ENCODE measurements at places on chromosomes 6 and 20. TPM values are rescaled to one million over a fixed set of nuclear protein-coding genes. Genes with fewer than 3 reads are reported as not detected.

Gene POLR1C
- 18.9 TPM for total RNA-seq

Gene GSTA3
- total RNA-seq = not detected

DNA sequence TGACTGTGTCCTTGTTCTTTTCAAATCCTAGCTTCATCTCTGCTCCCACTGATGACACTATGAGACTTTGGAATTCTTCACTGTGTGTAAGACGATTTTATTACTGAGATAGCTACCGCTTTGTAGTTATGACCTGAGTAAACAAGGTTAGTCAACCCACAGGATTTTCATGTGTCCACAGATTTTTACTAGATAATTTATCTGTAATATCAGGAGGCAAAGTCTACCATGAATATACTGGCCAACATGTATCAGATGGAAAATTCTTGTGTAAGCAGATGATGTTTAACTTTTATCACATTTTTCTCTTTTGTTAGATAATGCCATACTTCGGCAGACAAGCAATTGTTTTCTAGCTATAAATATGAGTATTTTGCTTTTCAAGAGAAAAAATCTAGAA, 119.8 kb downstream of the SGK1 start:
- no peaks in the 10 kb centered on the region for H3K4me1 ChIP-seq
- DNase-seq = no peak
- H3K36me3 ChIP-seq = no peaks in the 10 kb centered on the region

Gene CD93
- total RNA-seq = 36.5 TPM

DNA sequence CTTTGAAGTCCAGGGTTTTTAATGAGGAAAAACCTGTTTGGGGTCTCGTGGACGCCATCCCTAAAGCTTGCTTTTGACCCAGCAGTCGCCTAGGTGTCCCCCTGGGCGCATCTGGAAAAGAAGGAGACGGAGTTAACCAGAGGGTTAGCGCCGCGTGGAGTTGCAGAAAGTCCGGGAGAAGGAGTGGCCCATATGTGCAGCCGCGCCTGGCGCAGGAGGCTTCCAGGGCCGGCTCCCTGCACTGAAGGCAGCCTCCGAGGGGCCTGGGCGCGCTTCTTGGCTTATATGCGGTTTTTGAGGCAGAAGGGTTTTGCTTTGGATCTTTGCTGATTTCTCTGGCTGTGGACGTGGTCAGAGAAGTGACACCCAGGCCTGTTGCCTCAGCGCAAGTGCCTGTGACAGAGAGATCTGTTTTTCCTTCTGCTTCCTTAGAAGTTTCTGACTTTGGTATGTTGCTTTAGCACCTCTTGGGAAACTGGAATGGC, 987 bp downstream of the TMEM181 start:
- H3K27me3 ChIP-seq = no peaks in the 10 kb centered on the region
- H3K4me3 ChIP-seq = peak overlapping the region; percentile 78
- DNase-seq = no peak
- no peaks in the 10 kb centered on the region for H3K4me1 ChIP-seq

DNA sequence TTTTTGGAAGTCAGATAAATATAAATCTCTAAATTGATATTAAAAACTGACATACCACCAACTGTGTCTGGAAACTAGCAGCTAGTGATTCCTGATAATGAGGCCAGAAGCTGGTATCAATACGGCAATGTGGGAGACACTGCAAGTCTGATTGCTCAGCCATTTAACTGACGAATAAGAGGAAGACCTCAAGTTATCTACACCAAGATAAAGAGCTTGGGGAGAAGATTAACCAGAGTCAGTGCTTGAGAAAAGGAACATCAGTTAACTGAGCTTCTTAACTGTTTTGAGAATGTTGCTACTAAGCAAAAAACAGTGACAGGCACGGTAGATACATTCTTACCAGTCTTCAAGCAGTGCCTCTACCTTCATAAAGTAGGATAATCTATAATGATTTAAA, 140.4 kb upstream of the TENT5A start:
- no peak for DNase-seq
- no peak overlapping the region for H3K27ac ChIP-seq
- no peak overlapping the region for H3K4me3 ChIP-seq
- no peaks in the 10 kb centered on the region for H3K27me3 ChIP-seq
- no peaks in the 10 kb centered on the region for H3K36me3 ChIP-seq

DNA sequence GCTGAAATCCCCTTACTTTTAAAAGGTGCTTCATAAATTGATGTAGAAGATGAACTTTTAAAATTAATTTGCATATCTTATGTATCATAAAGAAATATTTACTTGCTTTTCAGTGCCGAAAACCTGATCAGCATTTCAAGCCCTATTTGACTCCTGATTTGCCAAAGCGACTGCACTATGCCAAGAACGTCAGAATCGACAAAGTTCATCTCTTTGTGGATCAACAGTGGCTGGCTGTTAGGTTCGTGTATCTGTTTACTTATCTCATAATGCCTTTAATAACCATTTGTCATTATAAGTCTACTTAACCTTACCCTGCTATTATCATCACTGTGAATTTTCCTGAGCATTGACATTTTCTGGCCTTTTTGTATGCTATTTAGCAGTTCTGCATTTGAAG, 7.8 kb downstream of the OR2A4 start:
- no peaks in the 10 kb centered on the region for H3K36me3 ChIP-seq
- no peaks in the 10 kb centered on the region for H3K4me1 ChIP-seq
- no peak for DNase-seq
- H3K27me3 ChIP-seq = no peaks in the 10 kb centered on the region
- no peak overlapping the region for H3K27ac ChIP-seq

Gene SSTR4
- not detected for total RNA-seq

Gene SUN5
- total RNA-seq = not detected

DNA sequence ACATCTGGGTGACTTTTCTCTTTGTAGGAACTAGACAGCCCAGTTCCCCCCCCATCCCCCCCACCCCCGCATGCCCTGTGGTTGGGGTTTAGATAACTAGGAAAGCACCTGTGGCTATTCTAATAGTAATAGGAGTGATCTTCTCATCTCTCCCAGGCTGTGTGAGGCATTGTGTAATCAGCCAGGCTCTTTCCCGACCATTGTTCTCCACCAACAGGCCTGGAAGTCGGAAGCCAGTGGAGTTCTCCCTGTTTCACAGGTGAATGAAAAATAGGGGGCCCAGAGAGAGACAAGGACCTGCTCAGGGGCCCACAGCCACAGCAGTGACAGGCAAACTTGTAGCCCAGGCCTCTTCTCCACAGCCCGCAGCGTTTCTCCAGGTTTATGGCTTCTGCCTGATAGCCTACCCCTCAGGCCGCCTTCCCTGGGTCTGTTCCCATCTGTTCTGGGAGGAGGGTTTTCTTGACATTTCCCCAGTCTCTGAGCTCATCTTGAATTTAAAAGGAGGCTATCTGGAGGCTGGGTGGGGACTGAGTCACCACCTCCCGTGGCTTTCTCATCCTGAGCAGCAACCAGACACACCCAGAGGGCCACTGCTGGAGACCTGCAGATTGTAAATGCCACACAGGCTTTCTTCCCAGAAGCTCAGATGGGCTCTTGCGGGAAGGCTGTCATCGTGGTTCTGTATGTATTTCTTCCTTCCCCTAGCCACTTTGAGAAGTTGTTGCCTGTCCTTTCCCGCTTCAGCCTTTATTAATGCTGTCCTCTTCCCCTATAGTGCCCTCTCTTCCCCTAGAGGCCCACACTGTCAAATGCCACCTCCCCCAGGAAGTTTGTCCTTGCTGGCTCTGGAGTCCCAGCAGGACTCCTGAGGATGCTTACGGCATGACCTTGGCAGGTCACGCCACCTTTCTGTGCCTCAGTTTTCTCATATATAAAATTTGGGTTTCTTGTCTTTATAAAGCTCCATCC, 75.9 kb upstream of the MYL9 start:
- H3K27me3 ChIP-seq = no peaks in the 10 kb centered on the region
- DNase-seq = no peak
- no peak overlapping the region for H3K4me3 ChIP-seq
- H3K36me3 ChIP-seq = no peaks in the 10 kb centered on the region
- peaks cover 13% of the 10 kb centered on the region for H3K4me1 ChIP-seq
- H3K27ac ChIP-seq = peak overlapping the region; percentile 90

DNA sequence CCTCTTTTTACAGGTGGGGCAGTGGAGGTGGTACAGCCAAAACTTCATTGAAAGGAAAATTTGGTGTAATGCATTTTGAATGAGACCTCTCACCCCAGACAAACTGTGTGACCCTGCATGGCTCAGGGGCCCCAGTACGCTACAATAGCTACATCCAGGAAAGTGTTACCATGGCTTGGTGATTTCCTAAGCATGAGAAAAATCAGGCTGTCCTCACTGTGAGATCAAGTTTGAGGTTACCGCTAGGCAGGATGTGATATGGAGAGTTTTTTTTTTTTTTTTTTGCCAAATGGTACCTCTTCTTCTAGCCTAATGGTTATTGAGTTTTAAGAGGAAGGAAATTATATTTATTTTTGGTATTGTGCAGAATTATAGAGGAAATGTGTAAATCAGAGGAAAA, 305.3 kb downstream of the CD83 start:
- H3K27ac ChIP-seq = no peak overlapping the region
- H3K27me3 ChIP-seq = no peaks in the 10 kb centered on the region
- H3K4me3 ChIP-seq = no peak overlapping the region

DNA sequence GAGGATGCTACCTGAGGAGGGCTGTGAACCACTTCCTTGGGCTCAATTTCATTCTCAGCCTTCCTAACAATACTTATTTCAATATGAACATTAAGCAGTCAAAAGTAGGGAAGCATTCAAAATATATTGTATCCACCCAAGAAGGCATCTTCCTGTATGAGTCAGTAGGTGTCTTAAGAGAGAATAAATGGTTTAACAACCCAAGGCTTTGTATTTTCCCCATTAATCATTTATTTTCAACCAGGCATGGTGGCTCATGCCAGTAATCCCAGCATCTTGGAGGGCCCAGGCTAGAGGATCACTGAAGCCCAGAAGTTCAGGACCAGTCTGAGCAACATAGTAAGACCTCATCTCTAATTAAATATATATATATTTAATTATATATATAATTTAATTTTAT, 74.5 kb upstream of the MARCKS start:
- H3K4me1 ChIP-seq = no peaks in the 10 kb centered on the region
- no peak overlapping the region for H3K4me3 ChIP-seq
- no peaks in the 10 kb centered on the region for H3K27me3 ChIP-seq
- H3K27ac ChIP-seq = no peak overlapping the region
- no peak for DNase-seq

GRCh38 chr20:7935027-7935551, 5.2 kb downstream of the HAO1 start:
- no peaks in the 10 kb centered on the region for H3K4me1 ChIP-seq
- no peak for DNase-seq
- no peaks in the 10 kb centered on the region for H3K36me3 ChIP-seq
- no peaks in the 10 kb centered on the region for H3K27me3 ChIP-seq
- H3K27ac ChIP-seq = no peak overlapping the region

- no peak overlapping the region for H3K4me3 ChIP-seq
- no peaks in the 10 kb centered on the region for H3K36me3 ChIP-seq
- H3K4me1 ChIP-seq = no peaks in the 10 kb centered on the region
Measured at GRCh38 chr6:41370488-41371111, 35.2 kb downstream of the NCR2 start.

DNA sequence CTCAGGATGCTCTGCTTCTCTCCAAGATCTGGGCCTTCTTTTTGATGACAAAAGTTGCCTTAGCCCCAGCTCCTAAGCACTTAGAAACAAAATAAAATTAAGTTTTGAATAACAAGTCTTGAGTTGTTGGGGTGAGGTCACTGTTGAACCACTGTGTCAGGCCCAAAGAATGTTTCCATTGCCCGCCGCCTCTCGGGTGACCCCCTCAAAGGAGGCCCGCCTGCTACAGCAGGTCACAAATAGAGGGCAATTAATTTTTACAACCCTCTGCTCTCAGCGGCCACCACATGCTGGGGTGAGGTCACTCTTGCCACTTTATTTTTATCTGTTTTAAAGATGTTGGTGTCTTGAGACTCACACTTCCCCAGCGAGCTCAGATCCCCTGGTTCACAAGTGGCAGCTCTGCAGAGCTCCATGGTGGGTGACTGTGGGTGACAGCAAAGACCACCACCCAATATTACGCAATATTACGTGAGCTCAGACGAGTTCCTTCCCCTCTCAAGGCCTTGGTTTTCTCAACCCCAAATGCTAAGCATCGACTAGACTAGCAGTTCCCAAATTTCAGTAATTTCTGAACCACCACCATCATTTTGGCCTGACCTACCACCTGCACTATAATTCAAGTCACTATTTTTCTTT, 247.7 kb upstream of the PMEPA1 start:
- H3K4me1 ChIP-seq = peaks cover 6% of the 10 kb centered on the region
- DNase-seq = no peak
- H3K27me3 ChIP-seq = no peaks in the 10 kb centered on the region
- H3K27ac ChIP-seq = no peak overlapping the region
- no peaks in the 10 kb centered on the region for H3K36me3 ChIP-seq

DNA sequence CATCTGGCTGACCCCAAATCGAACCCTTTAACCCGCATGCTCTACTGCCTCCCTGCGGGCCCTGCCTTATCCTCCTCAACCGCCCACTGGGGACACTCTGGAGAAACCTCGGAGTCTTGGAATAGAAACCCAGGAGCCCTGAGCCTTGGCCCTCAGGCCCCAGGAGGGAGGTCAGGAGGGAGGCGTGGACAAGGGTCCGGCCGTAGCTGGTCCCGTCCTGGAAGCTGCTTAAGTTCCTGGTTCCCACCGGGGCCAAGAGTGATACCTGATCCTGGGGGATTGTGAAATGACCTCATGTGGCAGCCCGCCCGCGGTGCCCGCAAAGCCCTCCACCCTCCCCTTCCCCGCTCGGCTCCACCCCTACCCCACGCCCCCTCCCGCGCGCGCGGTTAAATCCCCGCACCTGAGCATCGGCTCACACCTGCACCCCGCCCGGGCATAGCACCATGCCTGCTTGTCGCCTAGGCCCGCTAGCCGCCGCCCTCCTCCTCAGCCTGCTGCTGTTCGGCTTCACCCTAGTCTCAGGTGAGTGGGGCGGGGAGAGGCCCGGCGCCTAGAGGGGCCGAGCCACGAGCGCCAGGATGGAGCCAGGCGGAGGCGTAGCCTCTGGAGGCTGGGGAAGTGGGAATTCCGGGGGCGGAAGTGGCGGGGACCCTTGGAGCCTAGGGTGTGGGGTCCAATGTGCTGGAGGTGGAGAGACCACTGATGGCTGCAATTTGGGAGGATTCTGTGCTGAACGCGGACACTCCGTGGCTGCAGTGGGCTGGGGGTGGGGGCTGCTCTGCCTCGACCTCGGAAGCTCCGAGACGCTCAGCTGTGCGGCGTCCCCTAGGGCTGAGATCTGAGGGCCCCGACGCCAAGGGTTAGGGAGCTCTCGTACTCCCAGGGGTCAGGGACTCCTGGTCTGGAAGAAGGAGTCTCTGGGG, at the start of gene WFDC2:
TSS of gene WFDC2 (plus strand) at position 418 of the 926 bp plus-strand sequence. CDS start at position 447, 29 bp downstream.
- peak within 1 kb of the TSS; percentile 83 for H3K27ac ChIP-seq
- DNase-seq = peak; percentile 37
- H3K36me3 ChIP-seq = no peaks in the 10 kb centered on the region
- no peaks in the 10 kb centered on the region for H3K27me3 ChIP-seq

All from breast epithelium (tissue), 4 donors.